ENCODE measurements at places on chromosomes 4 and X.

- DNase-seq, result no peak
Observed at GRCh38 chr4:184934184-184934583, 84.1 kb upstream of the HELT start.

- DNase-seq, result no peak
Observed at GRCh38 chr4:82706349-82707000, 92.1 kb downstream of the SCD5 start.

GRCh38 chrX:24694825-24695224 lies 1.1 kb downstream of the POLA1 start:
- no peak for DNase-seq

- no peak for DNase-seq
Observed at GRCh38 chrX:4675686-4676300, 962.3 kb upstream of the PRKX start.

- no peak for DNase-seq
Observed at GRCh38 chr4:119810001-119810400, 181.4 kb upstream of the PDE5A start.

- no peak for DNase-seq
Observed at GRCh38 chr4:1116838-1117237, 3.5 kb upstream of the RNF212 start.

DNA sequence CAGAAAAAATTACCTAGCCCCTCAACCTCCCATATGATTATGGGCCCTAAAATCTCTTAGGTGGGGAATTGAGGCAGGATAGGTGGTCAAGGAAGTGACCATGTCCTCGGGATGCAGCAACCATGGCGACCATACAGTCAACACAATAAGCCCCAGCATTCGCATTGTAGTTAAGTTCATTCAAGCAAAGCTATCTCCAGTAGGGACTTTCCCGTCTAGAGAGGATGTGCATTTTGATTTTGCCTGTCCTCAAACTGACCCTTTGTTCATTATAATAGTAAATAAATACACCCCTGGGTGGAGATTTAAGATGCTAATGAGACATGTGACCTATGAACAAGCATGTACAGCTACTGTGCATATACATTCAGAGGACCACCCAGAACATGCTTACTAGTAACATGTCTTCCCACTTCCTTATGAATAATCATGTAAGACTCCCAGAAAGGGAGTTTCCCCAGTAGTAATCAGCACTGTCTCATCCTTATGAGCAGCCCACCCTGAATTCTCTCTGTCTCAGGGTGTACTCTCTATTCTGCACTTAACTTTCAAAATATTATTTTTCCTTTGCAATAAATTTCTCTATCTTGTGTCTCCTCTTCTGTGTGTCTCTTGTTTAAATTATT lies 74.3 kb downstream of the NUDT11 start:
- no peak for DNase-seq

GRCh38 chr4:100736641-100737451 lies 219.0 kb upstream of the EMCN start:
- DNase-seq, result no peak

GRCh38 chr4:38568768-38569167 lies 95.2 kb upstream of the KLF3 start:
- no peak for DNase-seq

- no peak for DNase-seq
Observed at GRCh38 chrX:135000516-135000915, 9.7 kb downstream of the SMIM10 start.

DNA sequence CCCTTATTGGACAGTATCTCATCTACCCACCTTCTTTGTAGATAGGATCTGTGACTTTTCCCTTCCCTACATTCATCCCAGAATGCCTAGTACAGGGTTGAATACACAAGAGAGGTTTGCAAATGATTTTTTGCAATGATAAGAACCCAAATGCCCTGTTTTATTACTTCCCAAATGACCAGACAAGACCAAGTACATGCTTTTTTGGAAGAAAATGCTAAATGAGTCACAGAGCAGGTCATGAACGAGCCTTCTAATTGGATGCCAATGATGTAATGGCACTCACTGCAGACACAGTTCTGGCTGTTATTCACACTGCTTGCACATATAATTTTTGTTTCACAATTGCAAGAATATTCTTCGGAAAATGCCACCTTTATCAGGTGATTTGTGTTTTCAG lies 17.8 kb upstream of the GABRQ start:
- DNase-seq, result no peak

DNA sequence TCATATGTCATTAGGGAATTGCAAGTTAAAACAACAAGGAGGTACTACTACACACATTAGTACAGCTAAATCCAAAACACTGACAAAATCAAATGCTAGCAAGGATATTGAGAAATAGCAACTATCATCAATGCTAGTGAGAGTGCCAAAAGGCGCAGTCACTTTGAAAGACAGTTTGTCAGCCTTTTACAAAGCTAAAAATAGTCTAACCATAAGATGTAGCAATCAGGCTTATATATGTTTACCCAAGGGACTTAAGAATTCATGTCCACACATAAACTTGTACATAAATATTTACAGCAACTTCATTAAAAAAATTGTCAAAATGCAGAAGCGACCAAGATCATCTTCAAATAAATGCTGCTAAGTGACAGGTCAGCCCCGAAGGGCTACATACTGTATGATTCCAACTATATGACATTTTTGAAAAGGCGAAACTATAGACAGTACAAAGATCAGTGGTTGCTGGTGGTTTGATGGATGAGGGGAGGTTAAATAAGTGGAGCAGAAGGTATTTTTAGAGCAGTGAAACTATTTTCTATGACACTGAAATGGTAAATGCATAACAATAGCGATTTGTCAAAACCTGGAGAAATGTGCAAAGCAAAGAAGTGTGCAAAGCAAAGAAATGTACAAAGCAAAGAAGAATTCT lies 704.8 kb downstream of the ARAP2 start:
- DNase-seq, result no peak

- DNase-seq, result no peak
Observed at GRCh38 chr4:61549336-61549735, 349.2 kb downstream of the ADGRL3 start.

GRCh38 chr4:1105067-1105466 lies 8.3 kb downstream of the RNF212 start:
- DNase-seq, result no peak

DNA sequence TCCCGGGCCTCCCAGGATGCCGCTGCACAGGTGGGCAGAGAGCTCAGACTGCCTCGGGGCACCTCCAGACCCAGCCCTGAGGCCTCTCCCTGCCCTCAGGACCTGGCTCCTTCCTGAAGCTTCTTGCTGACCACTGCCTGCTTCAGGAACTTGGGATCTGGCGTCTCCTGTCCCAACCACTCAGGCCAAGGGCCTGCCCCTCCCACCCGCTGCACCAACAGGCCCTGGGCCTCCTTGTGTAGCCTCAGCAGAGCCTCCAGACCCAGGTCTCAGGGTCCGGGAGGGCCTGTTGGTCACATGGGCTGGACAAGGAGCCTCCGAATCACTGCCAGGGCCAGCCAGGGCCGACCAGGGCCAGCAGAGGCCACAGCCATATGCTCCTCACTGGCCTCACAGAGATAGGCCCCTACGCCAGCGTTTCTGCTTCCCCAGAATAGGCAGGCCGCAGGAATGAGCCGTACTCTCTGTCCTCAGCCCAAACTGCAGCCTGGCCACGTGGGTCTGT lies 2.8 kb downstream of the MXD4 start:
- DNase-seq, result no peak

GRCh38 chrX:7316280-7316679 lies 168.3 kb upstream of the PUDP start:
- no peak for DNase-seq

- DNase-seq, result no peak
Observed at GRCh38 chrX:26411045-26411444, 195.1 kb downstream of the MAGEB5 start.

DNA sequence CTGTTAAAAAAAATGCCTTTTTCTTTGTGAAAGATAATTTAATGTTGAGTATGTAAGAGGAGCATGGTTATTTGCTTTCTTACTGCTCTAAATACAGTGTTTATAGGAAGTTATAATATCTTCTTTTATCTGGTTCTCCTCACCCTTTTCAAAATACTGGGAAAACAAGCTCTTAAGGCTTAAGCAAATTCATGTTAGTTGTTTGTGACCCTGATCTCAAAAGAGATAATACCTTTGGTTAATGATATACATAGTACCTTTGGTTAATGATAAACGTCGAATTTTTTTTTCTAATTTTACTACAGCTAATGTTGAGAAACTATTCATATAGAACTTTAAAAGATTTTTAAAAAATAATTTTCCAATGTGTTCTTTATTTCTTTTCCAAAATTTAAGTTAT lies 180.1 kb downstream of the RAPGEF2 start:
- no peak for DNase-seq

DNA sequence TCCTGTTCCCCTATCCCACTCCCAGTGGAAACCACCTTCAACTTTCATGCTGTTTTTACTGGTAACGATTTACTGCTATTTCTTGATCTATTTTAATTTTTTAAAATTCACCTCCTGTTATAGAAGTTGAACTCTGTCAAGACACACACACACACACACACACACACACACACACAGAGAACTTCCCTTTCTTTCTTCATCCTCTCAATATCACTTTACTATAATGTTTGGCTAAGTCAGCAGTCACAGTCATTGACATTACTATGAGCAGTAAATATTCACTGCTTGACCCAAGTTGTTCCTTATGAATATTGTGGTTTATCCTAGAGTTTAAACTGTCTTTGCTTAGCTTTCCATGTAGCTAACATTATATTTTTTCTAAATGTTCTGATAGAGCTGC lies 24.0 kb upstream of the SGMS2 start:
- DNase-seq, result no peak

DNA sequence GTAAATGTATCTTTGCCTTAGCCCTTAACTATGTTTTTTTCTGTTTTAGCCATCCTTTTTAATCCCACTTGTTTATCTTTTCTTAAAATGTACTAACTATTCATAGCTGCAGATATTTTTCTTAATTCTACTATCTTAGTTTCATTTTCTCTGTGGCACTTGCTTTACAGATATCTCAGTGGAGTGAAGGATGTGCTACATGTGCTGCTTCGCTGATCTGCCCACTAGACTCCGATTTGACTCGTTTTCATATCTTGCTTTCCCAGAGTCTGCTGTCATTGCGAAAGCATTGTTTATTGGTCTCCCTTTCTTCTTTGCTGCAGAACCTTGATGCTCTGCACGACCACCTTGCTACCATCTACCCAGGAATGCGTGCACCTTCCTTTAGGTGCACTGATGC lies 30.6 kb downstream of the GUCY1B1 start:
- DNase-seq, result no peak

- no peak for DNase-seq
Observed at GRCh38 chrX:135194684-135195083, 23.5 kb upstream of the CT55 start.

DNA sequence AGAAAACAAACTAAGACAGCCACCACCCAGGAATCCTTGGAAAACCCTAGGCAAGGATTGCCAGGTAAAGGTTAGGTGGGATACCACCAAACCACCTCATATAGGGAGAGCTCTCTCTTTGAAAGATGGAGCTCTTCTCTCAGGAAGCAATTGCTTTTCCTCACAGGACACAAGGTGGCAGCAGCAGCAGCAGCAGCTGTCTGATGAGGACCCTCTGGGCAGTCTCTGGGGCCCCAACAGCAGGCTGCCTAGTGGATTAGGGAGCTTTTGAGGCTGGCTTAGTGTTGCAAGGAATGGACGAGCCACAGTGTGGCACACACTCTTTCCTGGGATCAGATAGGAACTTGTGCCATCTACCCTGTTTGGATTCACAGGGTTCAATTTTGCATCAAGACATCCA lies 41.4 kb upstream of the CHRDL1 start:
- DNase-seq, result no peak

DNA sequence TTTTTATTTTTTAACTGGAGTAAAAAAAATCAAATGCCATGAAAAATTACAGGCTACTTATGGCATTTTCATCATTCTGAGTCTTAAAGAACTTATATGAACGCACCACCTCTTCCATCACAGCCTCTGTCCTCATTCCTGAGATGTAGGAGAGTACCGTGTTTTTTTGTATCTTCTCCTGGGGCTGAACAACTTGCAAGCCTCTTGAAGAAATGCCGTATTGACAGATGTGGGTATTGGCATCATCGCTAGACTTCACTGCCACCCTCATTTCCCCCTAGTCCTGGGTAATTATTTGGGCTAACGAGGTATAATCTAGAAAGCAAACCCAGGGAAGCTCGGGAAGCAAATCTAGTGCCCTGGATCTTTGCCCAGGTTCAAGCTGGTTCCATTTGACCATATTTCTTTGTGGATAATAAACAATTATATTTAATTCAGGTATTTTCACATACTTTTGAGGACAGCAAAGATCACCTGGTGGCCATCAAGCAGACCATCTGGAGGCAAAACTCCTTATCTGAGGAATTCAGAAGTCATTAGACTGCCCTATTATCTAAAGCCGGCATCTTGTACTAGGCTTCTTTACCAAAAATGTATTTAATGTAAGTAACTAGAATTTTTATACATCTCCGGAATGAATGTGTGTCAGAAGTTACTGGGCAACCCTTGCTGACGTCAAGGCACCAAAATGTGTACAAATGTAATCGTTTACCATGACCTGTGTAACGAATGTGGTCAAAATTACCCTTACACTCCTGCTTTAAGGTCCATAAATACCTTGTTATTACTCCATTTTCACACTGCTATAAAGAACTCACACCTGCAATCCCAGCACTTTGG lies 55.9 kb upstream of the WDR19 start:
- DNase-seq, result no peak

DNA sequence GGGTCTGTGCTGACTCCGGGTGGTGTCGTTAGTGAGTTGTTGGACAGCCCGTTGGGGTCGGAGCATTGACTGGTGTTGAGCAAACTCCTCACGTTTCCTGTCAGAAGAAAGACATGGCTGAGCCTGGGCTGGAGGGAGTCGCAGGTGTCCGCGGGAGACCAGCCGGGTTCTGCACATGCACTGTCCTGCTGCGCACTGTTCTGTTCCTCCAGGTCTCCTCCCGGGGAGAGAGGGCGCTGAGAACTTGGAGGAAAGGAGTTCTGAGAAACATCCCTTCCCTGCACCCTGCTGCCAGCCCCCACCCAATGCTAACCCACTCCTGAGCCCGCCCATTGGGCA lies 1.1 kb downstream of the ZNF141 start:
- DNase-seq, result no peak

GRCh38 chrX:18210470-18210869 lies 10.2 kb downstream of the BEND2 start:
- peak; percentile 2 for DNase-seq

DNA sequence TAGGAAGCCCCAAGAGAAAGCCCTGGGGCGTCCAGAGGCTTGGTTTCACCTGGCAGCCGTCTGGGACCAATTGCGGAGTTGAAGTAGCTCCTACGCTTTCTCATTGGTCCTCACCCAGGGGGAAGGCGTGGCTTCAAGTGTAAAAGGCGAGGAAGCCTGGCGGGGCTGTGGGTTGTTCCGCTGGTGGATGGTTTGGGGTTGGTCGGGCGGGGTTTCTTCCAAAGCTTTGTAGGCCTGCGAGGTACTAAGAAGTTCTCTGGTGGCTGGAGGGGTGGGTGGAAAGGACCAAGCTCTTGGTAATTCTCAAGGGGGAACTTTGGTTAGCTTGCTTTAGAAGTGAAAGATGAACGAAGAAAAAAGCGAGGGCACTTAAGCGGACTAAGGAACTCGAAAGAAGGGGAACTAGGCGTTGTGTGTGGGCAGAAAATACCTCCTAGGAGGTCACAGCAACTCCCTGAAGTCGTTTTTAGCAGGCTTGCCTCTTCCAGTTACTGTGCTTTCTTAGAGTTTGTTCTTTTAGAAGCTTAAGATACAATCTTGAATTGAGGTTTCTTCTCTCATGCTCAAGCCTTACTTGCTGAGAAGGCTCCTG lies 36.6 kb downstream of the CCNG2 start:
- DNase-seq, result peak; percentile 48

All from hematopoietic multipotent progenitor cell treated with erythropoietin and hydrocortisone succinate and interleukin-3 and kit ligand, for 15 days (in vitro differentiated cells).